ENCODE measurements at places on chromosomes 13 and 19.

DNA sequence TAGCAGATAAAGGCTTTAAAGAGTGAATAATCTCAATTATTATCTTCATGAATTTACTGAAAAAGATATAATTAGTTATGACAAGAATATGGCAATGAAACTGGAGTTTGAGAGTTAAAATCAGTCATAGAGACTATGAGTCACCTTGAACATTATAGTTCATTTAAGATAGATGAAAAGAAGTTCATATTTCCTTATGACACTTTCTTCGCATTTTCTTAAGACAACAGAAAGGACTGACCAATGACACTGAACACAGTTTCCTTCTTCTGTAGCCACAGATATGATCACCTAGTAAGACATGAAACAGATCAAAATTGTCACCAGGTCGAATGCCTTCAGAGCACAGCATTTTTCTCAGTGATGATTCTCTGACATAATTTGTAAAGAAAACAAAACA, 202.1 kb downstream of the KLF12 start:
- DNase-seq, result no peak

- no peak for DNase-seq
Observed at GRCh38 chr13:30147421-30147820, 159.9 kb downstream of the KATNAL1 start.

- no peak for DNase-seq
Observed at GRCh38 chr19:35136977-35137702, 1.5 kb upstream of the FXYD1 start.

- no peak for DNase-seq
Observed at GRCh38 chr19:45408830-45409556, 2.5 kb downstream of the POLR1G start.

DNA sequence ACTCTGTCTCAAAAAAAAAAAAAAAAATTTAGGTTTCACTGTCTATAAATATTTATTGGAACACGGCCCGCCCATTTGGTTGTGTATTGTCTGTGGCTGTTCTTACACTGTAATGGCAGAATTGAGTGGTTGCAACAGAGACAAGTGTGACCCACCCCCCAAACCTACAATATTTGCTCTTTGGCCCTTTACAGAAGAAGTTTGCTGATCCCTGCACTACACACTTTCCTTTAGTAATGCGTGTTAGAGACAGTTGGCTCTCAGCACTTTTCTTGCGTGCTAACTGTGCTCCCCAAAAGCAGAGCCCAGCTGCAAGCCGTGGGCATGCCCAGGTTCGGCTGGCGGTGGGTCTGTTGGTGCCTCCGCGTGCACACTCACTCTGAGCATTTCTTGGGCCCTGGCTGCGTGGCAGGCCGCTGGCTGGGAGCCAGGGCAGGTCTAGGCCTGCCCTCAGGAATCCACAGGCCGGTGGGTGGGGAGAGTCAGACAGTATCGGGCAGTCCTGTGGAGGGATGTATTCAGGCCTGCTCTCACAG, 72.6 kb downstream of the SIPA1L3 start:
- DNase-seq, result no peak

DNA sequence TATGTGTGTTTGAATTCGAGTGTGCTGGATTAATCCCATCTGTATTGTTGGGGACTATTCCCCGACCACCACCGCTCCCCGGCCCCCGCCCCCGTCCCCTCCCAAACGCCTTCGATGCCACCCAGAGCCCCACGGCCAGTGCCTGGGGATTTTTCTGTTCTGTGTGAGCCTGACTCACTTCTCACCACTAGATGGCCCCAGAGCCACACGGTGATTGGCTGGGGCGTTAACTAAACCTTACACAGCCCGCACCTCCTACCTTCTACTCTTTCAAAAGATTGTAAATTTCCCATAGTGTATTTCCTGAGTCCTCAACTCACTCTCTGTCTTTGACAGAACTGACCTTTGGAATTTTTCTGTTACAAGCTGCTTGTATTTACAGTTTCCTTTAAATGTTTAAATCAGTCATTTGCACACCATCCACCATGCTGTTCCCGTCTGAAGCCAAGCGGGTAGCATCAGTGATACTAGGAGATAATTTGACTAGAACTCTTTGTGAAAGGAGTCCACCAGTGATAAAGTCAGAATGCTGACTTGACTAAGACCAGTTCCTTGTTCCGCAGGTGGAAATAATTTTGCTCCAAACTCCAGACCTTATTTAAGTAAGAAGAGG, 61.4 kb downstream of the RFX2 start:
- DNase-seq, result peak; percentile 50

DNA sequence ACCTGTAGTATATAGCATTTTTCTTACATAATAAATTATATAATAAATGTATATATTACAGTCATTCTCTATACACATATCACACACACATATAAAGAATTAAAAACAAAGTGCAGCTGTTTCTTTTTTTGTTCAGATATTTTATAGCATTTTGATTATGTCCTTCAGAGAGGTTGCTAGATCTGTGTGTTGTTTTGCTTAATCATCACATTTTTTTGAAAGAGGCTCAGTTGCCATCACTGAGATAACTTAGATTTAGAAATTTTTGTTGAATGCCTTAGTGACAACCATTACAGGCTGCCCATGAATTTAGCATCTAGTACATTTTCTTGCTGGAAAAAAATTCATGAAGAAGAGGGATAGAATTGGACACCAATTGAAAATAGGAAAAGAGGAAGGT, 545.2 kb upstream of the PCDH9 start:
- no peak for DNase-seq

- DNase-seq, result no peak
Observed at GRCh38 chr13:101709952-101710351, 257.5 kb downstream of the ITGBL1 start.

DNA sequence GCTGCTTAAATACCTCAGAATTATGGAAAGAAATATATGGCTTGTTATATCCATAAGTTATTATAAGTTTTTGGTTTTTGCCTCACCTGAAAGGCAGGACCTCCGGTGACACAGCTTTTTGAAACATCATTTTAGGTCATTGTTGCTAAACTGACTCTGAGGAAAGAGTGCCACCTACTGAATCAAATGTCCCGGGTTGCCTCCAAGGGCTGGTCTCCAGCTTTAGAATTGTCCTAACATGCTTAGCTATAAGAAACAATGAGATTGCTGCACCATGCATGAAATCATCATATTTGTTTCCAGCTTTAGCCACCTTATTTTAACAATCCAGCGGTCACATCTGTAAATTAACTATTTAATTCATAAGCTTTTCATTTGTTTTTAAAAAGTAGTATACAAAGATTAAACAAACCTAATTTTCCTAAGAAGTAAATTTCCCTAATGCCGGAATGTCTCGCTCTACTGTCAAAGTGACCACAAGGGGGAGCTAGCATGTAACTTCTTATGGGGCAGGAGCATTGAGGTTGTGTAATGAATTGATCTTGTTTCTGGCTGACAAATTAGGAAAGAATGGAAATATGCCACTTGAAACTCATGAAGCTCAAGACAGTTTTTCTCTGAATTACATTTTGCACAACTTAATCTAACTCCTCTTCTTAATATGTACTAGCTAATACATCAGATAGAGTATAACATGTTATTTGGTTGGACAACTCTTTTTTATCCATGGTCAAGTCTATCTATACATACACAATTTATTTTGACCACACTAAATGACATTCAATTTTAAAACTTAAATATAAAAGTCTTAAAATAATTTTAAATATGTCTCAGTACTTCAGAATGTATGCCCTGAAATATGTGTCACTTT, 6.7 kb upstream of the PCDH17 start:
- no peak for DNase-seq

GRCh38 chr19:16229322-16229641, 31.6 kb downstream of the AP1M1 start:
- DNase-seq, result no peak

DNA sequence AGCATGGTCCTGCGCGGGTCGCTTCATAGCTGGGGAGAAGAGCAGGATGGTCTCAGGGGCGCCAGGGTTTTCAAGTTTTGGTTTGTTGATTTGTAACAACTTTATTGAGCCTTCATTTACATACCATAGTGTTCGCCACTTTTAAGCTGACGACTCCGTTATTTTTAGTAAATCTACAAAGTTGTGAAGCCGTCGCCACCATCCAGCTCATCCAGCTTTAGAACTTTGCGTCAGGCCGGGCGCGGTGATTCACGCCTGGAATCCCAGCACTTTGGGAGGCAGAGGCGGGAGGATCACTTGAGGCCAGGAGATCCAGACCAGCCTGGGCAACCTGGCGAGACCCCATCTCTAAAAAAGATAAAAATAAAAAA, 404 bp downstream of the C19orf44 start:
- DNase-seq, result no peak

DNA sequence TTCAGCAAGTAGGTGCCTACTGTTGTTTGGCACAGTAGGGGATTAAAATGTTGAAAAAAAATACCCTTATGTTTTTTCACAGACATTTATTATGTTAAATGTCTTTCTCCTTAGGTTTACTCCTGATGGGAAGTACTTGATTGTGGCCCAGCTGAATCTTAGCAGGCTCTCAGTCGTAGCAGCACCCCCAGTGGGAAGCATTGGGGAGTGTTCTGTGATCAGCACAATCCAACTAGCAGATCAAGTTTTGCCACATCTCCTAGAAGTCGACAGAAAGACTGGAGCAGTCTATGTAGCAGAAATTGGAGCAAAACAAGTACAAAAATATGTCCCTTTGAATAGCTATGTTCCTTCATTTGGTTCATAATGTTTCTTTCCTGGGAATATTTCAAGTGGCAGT, 9.3 kb downstream of the NHLRC3 start:
- no peak for DNase-seq

GRCh38 chr13:75489502-75490263, 7.7 kb upstream of the TBC1D4 start:
- peak; percentile 66 for DNase-seq

- no peak for DNase-seq
Observed at GRCh38 chr13:51921790-51922740, 60.3 kb downstream of the CCDC70 start.

DNA sequence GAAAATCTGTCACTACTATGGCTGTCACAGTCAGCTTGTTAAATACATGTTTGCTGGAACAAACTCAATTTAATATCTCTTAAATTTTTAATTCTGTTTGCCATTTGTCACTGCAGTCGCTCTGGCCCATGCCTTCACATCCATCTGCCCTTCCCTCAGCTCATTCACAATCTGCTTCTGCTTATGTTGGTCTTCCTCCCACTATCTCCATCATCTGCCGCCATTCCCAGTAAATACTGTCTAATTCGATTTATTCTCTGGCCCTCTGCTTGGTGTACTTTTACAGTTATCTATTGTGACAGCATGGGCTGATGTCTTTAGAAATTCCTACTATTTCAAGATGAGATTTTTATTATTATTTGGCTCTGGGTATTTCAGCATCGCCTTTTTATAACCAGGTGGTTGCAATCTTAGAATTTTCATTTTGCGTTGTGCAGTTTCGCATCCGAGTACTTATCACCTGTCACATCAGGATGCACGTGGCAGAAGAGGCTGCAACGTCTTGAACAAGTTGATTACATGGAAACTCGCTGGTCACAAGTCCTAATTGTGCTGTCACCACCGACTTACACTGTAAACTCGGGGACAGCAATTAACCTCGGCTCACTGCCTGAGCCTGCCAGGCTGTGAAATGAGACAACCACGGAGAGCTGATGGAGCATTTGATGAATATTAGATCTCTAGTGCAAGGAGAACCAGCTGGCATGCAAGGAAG, 158.4 kb downstream of the MYO16 start:
- DNase-seq, result no peak

DNA sequence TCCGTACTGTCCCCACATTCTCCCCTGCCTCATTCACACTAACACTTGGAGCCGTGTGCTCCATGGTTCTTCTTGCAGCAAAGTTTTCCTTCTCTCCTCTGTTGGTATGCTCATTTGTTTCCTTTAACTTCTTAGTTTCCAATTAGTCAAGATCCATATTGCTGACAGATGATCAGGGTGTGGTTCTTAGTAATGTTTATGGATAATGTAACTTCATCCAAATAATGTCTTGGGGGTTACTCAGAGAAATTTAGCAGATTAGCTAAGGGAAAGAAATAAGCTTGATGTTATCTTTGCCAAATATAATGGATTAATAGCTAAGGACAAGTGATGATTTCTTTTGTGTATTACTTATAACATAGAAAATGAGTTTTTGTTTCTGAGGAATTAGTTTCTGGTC, 174.4 kb downstream of the NUFIP1 start:
- DNase-seq, result no peak

DNA sequence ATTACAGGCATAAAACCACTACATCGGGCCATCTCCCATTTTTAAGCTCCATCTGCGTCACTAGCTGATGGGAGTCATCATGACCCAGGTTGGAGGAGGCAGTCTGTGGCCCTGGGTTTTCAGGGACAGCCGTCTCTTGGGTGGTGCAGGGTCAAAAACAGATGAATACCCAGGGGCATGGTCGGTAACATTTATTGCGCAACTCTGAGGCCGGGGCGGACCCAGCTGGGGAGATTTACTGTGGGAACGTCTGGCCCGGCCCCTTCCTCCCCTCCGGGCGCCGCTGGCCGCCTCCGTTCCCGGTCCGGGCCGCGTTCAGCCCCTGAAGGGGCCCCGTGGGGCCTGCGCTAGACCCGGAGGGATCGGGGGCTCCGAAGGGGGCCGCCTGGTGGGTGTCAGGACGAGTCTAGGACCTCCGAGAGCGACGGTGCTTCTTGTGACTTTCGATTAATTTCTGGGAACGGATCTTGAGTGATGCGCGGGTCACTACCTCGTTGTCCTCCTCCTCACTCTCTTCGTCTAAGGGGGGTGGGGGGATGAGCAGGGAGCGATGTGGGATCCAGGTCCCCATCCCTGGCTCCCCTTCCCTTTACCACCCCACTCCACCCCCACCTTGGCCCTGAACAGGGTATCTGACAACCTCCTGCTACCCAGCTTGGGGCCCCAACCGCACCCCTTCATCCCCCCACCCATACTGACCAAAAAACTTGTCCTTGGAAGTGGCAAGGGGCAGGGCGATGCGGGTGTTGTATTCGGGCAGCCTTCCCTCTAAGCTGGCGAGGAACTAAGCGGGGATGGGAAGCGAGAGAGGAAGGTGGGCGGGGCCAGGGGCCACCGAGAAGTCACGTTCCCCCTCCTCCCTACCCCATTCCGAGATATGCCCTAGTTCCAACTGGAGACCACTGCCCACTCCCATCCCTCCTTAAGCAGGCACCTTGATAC, 1.6 kb upstream of the RGL3 start:
- DNase-seq, result no peak

- no peak for DNase-seq
Observed at GRCh38 chr13:103087275-103087674, 21.1 kb upstream of the SLC10A2 start.

DNA sequence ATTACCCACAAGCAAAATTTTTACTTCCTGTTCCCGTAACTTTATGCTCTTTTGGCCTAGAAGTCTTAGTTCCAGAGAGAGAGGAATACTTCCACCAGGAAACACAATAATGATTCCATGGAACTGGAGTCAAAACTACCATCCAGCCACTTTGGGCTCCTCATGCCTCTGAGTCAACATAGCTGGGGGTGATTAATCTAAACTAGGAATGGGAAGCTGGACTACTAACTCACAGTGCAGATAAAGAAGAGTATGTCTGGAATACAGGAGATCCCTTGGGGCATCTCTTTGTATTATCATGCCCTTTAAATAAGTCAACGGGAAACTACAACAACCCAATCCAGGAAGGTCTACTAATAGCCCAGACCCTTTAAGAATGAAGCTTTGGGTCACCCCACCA, 8.9 kb upstream of the ELF1 start:
- no peak for DNase-seq

Measured in NK-92 treated with Interleukin-12 subunit alpha and Interleukin-12 subunit beta, amount 100 ng/mL, for 24 hours (cell line).